H9 (cell line): ENCODE measurements at places on chromosomes 12 and 14. TPM values are rescaled to one million over a fixed set of nuclear protein-coding genes. Genes with fewer than 3 reads are reported as not detected.
A peak's percentile ranks its signal among the peaks of the same experiment; 100 is the strongest.

Gene ADSS1
- 7.8 and 8.5 TPM in 2 replicates for total RNA-seq

Gene COX8C
- total RNA-seq: not detected in 2 replicates

Gene FMNL3
- total RNA-seq: 20.5 and 22.8 TPM in 2 replicates

Gene CDCA4
- 57.7 and 58.5 TPM in 2 replicates for total RNA-seq

Gene LEMD3
- total RNA-seq: 38.1 and 38.3 TPM in 2 replicates

Gene ANKRD9
- 29.0 and 29.8 TPM in 2 replicates for total RNA-seq

Gene KLRC4
- total RNA-seq: not detected in 2 replicates

Gene SLC8A3
- 0.07 and 0.13 TPM in 2 replicates for total RNA-seq

Gene KRT2
- not detected in 2 replicates for total RNA-seq

Gene KITLG
- total RNA-seq: 11.7 and 12.1 TPM in 2 replicates

DNA sequence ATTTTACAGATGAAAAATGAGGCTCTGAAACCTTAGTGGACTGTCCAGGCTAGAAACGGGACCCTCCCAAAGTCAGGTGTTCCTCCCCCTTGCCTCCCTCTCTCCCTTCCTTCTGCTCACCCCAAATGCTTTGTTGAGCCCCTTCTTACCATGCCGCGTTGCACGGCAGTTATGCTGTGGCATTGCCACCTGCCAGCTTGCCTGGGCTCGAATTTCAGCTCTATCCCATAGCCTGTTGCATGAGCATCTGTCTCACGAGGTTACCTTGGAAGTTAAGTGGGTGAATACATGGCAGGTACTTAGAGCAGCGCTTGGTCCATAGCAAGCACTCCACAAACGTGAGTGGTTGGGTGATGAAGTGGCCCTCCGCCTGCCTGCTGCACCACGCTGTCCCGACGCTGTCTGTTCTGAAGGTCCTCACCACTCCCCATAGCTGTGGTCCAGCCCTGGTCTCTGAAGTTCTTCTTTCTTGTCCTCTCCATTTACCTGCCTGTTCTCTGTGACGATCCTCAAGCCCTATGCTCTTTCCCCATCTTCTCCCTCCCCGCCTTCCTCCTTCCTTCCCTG lies 269.9 kb downstream of the CACNA1C start:
- no peaks in the 10 kb centered on the region for H3K36me3 ChIP-seq
- H3K4me1 ChIP-seq: no peaks in the 10 kb centered on the region
- H3K27me3 ChIP-seq: no peaks in the 10 kb centered on the region

- no peaks in the 10 kb centered on the region for H3K4me1 ChIP-seq
- H3K36me3 ChIP-seq: peaks cover 6% of the 10 kb centered on the region
- H3K27me3 ChIP-seq: no peaks in the 10 kb centered on the region
Measured at GRCh38 chr12:100133200-100133599, 9.5 kb downstream of the BLTP3B start.

GRCh38 chr14:77674931-77675330 lies 32.9 kb downstream of the ALKBH1 start:
- no peaks in the 10 kb centered on the region for H3K4me1 ChIP-seq
- DNase-seq: no peak
- no peak overlapping the region for H3K4me3 ChIP-seq
- H3K36me3 ChIP-seq: peaks cover 17% of the 10 kb centered on the region; the same call in 2 of the 3 replicates
- no peak overlapping the region for H3K27ac ChIP-seq

DNA sequence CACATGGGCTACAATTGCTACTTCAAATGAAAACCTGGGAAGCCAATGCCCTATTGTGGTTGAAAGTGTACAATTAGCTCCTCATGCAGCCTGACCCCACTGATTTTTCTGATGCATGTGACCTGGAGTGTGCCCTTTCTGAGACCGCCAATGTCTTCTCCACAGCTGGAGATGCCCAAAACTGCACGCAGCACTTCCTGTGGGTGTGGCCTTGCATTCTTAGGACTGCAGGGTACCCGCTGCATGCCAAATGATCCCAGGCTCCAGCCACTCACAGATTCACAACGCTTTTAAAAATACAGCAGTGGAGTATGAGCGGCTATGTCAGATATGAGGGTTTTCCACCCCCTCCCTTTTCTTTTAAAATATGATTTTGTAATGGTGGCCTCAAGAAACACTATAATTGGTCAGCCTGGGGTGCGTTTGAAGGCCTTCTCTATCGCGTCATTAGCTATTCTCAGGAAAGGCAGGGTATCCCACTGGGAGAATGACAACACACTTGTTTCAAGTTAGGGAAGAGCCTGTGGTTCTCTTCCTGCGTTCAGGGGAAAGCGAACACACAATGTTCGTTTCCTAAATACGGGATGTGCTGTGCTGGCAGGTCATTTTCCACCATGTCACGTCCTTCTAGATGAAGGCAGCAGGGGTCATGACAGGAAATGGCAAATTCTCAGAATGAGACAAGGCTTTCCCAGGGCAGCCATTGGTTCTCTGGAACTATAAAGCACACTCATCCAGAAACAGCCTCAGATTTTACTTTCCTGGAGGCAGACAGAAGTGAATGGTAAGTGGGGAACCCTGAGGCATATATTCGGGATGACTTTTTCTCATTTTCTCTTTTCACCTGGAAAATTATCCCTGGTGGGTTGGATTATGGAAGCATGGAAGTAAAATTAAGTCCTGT lies at the start of gene APOLD1:
TSS of gene APOLD1 (plus strand) at position 749 of the 904 bp plus-strand sequence. CDS start at position 782, 33 bp downstream.
- H3K4me3 ChIP-seq: peak within 1 kb of the TSS; percentile 41; the same call in 2 of the 3 replicates
- H3K27ac ChIP-seq: no peak within 1 kb of the TSS
- peaks cover 13% of the 10 kb centered on the region; the same call in 1 of the 2 replicates for H3K27me3 ChIP-seq
- peaks cover 10% of the 10 kb centered on the region for H3K4me1 ChIP-seq

GRCh38 chr14:96038920-96039632 lies at the start of gene C14orf132:
Gene C14orf132 (plus strand): TSS chr14:96039362. CDS start chr14:96039501, 139 bp downstream.
- peaks cover 13% of the 10 kb centered on the region for H3K27me3 ChIP-seq
- DNase-seq: peak; percentile 70
- no peak within 1 kb of the TSS for H3K27ac ChIP-seq
- H3K4me1 ChIP-seq: peaks cover 3% of the 10 kb centered on the region; the same call in 1 of the 2 replicates
- peak within 1 kb of the TSS; percentile 80 for H3K4me3 ChIP-seq
- no peaks in the 10 kb centered on the region; the same call in 1 of the 3 replicates for H3K36me3 ChIP-seq

GRCh38 chr14:100557658-100558057 lies 29.6 kb downstream of the BEGAIN start:
- no peaks in the 10 kb centered on the region; the same call in 1 of the 2 replicates for H3K4me1 ChIP-seq
- H3K27ac ChIP-seq: no peak overlapping the region
- DNase-seq: no peak
- no peak overlapping the region; the same call in 2 of the 3 replicates for H3K4me3 ChIP-seq
- no peaks in the 10 kb centered on the region for H3K27me3 ChIP-seq

DNA sequence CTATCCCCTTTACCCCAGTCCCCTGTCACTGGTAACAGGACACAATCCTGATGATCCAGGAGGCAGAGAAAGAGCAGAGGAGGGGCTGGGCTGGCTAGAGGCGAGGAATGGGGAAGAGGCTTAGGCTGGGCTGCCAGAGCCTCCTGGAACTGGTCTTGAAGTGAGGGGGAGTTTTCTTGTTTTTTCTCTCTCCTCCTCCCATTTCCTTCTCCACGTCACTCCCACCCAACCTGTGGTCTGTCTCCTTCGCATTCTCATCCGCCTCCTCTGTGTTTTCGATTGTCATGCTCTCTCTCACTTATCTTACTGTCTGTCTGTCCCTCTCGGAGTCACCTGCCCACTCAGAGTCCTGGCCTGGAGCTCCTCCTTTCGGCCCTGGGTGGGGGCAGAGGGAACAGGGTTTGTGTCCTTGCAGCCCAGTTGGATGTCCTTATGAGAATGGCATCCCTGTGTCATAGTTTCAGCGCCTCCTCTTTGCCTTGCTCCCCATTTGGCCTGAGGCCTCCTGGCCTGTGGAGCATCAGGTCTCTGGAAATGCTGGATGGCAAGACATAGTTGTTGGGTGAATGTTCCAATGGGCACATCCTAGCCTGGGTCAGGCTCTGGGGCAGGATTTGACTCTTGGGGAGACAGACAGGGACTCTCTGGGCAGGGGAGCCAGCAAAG lies 3.4 kb upstream of the KRT80 start:
- H3K4me1 ChIP-seq: no peaks in the 10 kb centered on the region
- no peak overlapping the region for H3K4me3 ChIP-seq
- DNase-seq: no peak
- no peak overlapping the region for H3K27ac ChIP-seq
- no peaks in the 10 kb centered on the region for H3K27me3 ChIP-seq
- H3K36me3 ChIP-seq: no peaks in the 10 kb centered on the region

DNA sequence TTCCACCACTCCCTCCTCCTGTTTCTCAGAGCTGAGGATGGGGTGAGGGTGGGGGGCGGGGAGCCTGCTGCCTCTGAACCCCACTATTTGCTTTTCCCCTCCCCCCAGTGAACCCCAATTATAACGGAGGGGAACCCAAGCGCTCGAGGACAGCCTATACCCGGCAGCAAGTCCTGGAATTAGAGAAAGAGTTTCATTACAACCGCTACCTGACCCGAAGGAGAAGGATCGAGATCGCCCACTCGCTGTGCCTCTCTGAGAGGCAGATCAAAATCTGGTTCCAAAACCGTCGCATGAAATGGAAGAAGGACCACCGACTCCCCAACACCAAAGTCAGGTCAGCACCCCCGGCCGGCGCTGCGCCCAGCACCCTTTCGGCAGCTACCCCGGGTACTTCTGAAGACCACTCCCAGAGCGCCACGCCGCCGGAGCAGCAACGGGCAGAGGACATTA lies 1.1 kb downstream of the HOXC4 start:
- H3K27ac ChIP-seq: no peak overlapping the region
- no peaks in the 10 kb centered on the region for H3K4me1 ChIP-seq
- H3K4me3 ChIP-seq: peak overlapping the region; percentile 53; the same call in 2 of the 3 replicates
- DNase-seq: no peak
- H3K27me3 ChIP-seq: peaks cover 96% of the 10 kb centered on the region
- H3K36me3 ChIP-seq: no peaks in the 10 kb centered on the region; the same call in 2 of the 3 replicates

DNA sequence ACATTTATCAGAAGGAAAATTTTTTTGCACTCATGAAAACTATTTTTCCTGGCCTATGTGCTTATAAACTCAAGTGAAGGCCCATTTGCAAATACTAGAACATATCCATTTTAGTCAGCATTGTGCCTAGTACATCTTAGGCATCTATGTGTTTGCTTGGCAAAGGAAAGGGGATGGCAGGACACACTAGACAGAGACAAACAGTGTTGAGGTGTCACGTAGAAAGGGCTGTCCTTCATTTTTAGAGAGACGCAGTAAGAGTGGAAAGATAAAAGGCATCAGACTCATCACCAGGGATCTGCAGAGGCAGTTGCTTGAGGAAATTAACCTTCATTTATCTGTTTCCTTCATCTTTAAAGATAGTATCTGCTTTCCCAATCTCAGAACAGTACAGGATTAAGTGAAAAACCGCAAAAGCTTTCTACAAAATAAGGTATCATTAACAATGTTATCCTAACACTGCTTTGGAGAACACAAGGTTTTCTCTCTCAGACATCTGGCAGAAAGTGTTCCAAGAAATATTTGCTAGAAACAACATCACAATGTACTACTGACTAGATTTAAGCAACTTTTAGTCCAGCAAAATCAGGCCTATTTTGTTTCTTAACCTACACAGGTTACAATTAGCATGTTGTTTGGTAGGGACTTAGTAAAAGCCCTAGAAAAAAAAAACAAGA lies 2.0 kb downstream of the YBX3 start:
- no peaks in the 10 kb centered on the region; the same call in 1 of the 2 replicates for H3K27me3 ChIP-seq
- DNase-seq: no peak
- no peak overlapping the region for H3K27ac ChIP-seq

DNA sequence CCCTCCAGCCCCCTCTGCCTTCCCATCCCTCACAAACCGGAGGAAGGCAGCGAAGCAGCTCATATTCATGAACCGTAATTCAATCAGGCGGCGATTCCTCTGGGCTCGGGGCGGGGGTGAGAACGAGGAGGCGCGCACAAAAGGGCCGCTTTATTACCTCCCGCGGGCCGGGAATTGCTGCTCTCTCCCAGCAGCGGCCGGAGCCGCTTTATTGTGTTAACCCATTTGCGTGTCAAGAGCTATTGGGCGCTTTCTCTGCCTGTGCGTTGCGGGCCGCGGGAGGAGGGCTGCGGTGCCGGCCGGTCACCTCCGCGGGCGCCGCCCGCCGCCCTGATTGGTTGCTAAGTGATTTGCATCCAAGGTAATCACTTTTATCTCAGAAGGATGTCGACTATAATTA lies 4.8 kb downstream of the FAM222A start:
- peak overlapping the region; percentile 67; the same call in 1 of the 3 replicates for H3K4me3 ChIP-seq
- no peak overlapping the region for H3K27ac ChIP-seq
- no peaks in the 10 kb centered on the region for H3K36me3 ChIP-seq
- peak; percentile 86 for DNase-seq

DNA sequence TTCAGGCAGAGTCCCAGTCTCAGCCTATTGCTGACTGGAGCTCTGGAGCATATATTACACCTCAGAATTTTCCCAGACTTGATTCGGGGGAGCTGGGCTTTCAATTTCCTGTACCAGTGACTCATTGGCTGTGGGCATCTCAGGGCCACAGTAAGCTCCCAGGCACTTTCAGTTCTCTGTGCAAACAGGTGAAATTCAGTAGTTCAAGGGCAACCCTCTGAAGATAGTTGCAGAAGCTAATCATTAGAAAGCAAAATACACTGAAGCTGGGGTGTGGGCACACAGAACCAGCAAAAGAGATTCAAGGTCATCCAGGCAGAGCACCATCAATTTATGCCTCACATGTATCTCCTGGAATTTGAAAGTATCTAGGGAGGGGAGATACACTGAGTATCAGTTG lies 8.1 kb upstream of the NIN start:
- DNase-seq: no peak
- peaks cover 2% of the 10 kb centered on the region; the same call in 1 of the 2 replicates for H3K27me3 ChIP-seq
- H3K4me1 ChIP-seq: no peaks in the 10 kb centered on the region
- no peak overlapping the region for H3K4me3 ChIP-seq

DNA sequence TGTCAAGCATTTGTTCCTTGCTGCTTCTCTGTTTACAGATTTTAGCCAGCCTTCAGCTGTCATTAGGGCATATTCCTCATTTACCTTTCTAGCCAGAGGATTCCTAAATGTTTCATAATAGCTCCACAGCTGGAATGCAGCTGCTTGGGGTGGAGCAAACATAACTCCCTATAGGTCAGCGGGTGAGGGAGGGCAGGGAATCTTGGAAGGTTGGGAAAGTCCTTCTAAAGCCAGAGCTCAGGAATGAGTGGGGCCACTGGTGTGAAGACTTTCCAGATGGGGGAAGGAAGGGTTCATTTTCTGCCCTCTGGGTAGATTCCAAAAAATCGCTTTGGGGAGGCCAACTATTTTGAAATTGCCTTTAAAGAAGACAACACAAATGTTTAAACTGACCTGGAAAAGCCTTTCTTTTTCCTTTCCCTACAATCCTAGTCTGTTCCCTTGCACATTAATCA lies 16.3 kb upstream of the IRF2BPL start:
- DNase-seq: no peak
- H3K4me1 ChIP-seq: peaks cover 21% of the 10 kb centered on the region
- H3K27ac ChIP-seq: no peak overlapping the region
- H3K36me3 ChIP-seq: no peaks in the 10 kb centered on the region
- H3K27me3 ChIP-seq: no peaks in the 10 kb centered on the region
- H3K4me3 ChIP-seq: no peak overlapping the region; the same call in 2 of the 3 replicates
